ENCODE measurements at places on chromosomes 7 and 10.

DNA sequence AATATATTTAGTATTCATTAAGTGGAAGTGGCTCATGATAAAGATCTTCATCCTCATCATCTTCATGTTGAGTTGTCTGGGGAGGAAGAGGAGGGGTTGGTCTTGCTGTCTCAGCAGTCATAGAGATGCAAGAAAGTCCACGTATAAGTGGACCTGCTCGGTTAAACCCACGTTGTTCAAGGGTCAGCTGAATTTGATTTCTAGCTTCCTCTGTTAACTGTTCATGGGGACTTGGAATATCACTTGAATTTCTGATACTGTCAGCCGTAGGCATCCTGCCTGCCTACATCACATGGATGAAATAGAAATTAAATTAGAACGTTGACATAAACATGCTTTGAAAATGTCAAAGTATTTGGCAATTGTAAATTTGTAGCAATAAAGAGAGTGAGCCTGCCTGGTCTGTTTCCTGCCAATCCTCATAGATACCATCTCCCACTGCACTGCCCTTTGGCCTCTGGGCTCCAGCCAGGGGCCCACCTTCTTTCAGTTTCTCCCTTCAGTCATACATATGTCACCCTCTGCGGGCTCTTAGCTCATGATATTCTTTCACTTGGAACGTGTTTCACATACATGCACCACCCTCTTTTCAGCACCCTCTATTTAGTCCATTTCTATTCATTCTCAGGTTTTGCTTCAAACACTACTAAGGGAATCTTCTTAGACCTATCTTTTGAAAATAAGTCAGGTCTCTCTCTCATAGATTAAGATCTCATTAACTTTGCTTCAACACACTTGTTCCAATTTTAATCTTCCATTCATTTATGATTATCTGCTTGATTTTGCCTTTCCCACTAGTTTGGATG is 376.3 kb downstream of the IPMK start:
- DNase-seq = no peak

DNA sequence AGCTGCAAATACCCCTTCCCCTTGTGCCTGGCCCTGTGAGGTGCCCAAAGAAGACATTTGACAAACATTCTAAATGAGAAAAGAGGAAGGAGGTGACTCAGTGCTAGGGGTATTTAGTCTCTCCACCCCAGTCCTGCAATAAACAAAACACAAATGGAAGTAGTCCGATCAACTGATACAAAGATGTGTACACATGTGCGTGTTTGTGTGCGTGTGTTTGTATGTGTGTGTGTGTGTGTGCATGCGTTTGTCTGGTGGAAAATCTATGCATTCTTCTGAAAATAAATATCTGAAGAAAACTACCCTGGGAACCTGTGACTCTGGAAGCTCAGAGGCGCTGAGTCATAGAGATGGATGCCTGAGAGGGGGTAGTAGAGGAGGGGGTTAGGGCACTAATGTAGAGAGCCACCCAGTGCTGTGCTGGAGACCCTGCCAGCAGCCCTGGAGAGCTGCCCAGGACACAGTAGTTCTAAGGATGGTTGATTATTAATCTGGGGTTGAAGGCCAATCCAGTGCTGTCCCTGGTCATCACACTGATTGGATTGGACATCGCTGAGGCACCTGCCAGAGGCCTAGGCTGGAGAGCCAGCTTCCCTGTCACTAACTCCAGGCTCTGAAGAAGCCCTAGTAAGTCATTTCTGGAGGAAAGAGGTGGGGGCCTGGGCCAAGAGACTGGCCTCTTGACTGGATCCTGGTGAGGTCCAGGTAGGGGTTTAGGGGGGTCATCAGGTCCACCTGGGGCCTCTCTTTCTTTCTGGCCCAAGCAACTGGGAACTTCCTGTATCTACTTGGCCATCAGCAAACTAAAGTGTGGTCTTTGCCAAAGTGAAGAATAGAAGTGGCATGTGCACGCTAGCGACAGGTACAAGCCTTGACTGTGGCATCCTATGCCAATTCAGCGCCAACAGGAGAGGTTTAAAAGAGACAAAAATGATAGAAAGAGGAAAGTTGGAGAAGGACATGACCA is 18.5 kb downstream of the SFTPA1 start:
- no peak for DNase-seq

- DNase-seq = no peak
These were observed 196.8 kb downstream of the RNLS start for GRCh38 chr10:88386204-88386788.

DNA sequence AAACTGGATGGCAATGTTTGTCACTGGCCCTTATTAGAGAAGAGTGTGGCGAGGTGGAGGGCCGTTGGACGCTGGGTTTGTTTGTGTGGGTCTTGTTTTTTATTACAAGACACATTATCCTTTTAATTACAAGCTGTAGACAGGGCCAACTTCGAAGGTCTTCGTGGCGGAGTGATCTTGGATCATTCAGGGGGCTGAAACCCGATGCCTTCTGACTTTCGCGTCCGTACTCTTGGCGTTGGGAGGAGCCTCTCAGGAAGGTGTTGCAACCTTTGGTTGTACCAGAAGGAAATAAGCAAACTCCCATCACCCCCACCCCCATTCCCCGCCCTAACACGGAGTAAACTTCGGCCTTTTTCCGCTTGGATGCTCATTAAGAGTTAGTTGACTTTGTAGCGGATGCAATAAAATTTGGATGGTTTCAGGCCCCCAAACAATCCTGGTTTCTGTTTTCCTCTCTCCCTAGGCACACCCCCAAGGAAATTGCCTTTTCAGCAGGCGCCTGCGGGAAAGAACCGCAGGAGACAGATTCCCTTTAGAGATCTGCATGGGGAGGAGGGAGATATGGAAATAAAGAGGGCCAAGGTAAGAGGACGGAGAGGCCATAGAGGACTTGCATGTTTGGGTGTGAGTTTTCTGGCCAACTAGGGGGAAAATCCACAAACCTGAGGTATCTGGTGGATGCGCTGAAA is 294.5 kb upstream of the NFE2L3 start:
- peak; percentile 62 for DNase-seq

- peak; percentile 48 for DNase-seq
These were observed 101.4 kb upstream of the FAM133B start for GRCh38 chr7:92691578-92691977.

DNA sequence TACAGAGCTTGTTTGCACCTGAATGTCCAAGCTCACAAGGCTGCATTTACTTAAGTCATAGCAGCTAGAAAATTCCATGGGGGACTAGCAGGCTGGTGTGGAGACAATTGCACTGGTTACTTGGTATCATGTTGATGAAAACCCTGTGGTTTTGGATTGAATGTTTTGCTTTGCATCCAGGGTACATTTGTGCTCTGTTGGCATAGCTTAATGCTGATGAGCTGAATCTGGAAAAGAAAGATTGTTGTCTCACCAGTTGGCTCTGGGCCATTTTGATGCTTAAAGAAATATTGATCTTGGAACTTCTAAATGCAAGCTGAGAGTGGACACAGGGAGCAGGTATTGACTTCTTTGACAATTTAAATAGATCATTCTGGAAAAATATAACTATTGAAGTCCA is 122.5 kb upstream of the MBL2 start:
- DNase-seq = no peak

DNA sequence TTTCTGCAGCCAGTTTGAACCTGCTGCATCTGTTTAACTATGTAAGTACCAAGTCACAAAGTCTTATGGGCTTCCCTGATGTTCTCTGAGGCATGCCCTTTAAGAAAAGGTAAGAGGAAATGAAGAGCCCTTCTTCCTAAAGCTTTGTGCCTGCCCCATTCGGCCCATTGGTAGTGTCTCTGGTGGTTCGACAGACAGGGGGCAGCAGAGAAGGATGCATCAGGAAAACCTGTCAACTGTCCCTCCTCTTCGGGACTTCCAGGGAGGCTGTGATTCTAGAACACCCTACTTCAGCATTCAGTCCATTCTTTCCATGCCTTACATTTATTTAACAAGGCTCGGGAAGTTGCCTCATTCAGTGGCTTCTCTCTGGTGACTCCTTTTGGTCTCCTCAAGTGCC is 1.9 kb upstream of the SFRP4 start:
- DNase-seq = no peak

- peak; percentile 66 for DNase-seq
These were observed 297.3 kb upstream of the LYZL1 start for GRCh38 chr10:28991333-28992270.

- DNase-seq = no peak
These were observed 44.8 kb downstream of the SGMS1 start for GRCh38 chr10:50578949-50579348.

- no peak for DNase-seq
These were observed 52.8 kb downstream of the DLG5 start for GRCh38 chr10:77873536-77874380.

DNA sequence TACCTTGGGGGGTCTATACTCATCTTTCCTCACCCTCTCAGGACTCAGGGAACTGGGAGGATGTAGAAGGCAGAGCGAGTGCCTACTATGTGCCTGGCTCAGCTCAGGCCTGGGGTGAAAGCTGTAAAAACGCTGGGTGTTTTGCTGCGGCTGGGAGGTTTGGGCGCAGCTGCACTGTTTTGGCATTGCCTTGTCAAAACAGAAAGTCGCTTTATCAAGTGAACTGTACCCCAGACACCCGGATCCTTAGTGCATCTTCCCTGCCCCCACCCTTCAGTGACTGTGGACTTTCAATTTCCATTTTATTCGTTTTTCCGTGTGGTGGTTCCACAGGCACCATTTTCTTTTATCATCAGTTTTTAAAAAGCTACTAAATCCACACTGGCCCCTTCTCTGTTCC is 86.7 kb upstream of the ZNF716 start:
- no peak for DNase-seq

- no peak for DNase-seq
These were observed 65.4 kb upstream of the STK17A start for GRCh38 chr7:43517464-43517863.

- DNase-seq = no peak
These were observed 27.9 kb upstream of the GATA3 start for GRCh38 chr10:8026349-8027259.

GRCh38 chr10:123069246-123069986 is 60.6 kb downstream of the ACADSB start:
- DNase-seq = peak; percentile 65

DNA sequence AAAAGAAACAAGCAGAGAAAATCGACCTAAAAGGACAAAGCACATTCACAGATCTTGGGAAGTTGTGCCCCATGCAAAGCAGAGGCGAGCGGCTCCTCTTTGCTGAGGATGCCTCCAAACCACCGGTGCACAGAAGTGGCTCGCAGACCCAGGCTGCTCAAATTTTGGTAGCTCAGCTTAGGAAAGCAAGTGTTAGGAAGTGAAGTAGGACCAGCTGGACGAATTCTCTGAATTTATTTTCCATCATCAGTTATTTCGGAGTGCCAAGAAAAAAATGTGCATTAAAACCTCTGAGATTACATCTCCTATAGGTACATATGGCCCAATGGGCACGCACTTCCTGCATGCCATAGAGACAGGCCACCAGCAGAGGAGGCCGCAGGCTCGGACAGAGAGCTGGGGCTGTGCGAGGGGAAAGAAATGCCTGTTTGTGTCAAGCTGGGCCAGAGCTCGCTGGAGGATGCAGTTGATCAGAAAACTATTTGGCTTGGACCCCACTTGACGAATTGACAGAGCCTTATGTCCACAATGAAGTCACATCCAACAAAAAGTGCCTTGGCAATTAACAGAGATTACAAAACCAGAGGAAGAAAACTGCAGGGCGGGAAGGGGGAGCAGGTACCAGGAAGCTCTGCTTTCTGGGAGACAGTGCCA is 122.3 kb upstream of the LYZL2 start:
- DNase-seq = peak; percentile 84

DNA sequence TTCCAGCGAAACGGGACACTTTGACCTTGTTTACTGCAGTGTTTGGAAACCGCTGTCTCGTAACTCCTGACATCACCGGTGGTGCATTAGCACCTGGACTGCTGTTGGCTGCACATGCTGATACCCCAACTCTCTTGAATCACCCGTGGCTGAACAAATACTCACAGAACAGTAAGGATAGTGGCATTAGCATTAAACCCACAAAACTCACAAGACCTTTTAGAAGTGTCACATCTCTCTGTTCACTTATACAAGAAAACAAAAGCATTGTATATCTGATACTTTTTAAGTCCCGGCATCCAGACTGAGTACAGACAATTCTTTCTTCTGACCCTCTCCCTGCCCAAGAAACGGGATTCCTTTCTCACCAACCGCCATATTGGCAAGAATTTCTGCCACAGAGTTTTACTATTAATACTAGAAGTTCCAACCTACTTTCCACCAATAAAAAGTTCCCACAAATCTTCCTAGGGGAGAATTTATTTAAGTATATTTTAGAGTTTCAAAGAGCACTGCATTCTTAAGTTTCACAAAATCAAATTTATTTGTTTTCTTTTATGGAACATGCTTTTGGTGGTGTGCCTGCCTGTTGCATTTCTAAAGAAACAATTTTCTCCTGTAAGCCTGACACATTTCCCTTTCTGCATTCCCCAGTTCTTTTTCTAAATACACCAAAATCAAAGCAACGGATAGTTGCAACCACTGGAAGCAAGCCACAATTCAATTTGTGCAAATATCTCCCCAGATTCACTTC is 208.4 kb upstream of the KLF14 start:
- no peak for DNase-seq

GRCh38 chr10:113011592-113012374 is 61.7 kb downstream of the TCF7L2 start:
- no peak for DNase-seq

GRCh38 chr7:130224210-130224609 is 16.6 kb downstream of the SSMEM1 start:
- DNase-seq = no peak

GRCh38 chr10:8894148-8894547 is 839.7 kb downstream of the GATA3 start:
- DNase-seq = no peak

DNA sequence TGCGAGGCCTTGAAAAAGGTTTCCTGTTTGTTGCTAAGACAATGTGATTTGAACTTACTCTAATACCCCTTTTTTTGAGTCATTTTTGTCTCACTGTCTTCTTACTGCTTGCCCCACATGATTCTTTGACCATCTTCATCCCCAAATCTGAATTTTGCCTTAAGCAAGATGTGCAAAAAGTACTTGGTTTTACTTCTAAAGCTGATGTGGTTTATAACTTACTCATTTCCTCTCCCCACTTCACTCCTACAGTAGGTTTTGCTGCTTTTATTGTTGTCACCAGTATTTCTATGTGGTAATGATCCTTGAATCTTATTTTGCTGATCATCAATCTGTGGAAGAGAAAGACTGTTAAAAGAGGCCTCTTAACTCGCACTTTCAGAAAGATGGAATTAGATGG is 396.4 kb downstream of the SDK1 start:
- DNase-seq = no peak

GRCh38 chr7:36570528-36571189 is 153.6 kb downstream of the AOAH start:
- DNase-seq = no peak

- no peak for DNase-seq
These were observed 81.8 kb downstream of the TNS3 start for GRCh38 chr7:47500103-47500563.

DNA sequence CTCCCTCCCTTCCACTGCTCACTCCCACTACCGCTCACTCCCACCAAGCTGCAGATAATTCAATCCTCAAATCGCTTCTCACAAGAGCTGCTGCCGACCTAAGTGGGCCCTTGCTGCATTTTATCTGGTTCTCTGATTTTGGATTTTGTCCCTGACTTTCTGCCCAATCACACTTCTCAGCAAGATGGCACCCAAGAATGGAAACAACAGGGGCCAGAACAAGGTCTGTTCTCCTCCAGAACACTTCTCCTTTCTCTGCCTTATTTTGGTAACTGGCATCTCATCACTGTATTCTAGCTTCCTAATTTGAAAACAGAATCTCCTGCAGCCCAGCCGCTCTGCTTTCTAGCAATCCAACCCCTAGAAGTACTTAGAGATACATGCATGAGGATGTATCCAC is 172.8 kb downstream of the GRID1 start:
- DNase-seq = no peak

- no peak for DNase-seq
These were observed 11.9 kb upstream of the ZCCHC24 start for GRCh38 chr10:79457256-79457785.

Measured in neural progenitor cell (in vitro differentiated cells).